Stimulated activated CD4-positive, alpha-beta T cell treated with anti-CD3 and anti-CD28 coated beads, Interleukin-4, amount 100 ng/mL, for 1 hour (primary cell): ENCODE measurements at places on chromosomes 2 and 18.

GRCh38 chr2:73134471-73134870 lies 21.7 kb upstream of the RAB11FIP5 start:
- no peak for DNase-seq

DNA sequence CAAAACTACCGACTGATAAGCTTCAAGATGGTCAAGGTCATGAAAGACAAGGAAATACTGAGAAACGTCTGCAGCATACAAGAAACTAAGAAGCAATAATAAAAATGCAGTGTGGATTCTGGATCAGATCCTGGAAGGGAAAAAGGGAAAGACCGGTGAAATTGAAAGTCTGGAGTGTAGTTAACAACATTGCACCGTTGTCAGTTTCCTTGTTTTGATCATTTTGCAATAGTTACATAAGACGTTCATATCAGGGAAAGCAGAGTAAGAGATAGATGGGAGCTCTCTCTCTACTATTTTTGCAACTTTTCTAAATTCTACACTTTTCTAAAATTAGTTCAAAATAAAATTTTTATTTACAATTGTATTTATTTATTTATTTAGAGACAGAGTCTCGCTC lies 15.0 kb upstream of the ZNF407 start:
- DNase-seq = no peak

DNA sequence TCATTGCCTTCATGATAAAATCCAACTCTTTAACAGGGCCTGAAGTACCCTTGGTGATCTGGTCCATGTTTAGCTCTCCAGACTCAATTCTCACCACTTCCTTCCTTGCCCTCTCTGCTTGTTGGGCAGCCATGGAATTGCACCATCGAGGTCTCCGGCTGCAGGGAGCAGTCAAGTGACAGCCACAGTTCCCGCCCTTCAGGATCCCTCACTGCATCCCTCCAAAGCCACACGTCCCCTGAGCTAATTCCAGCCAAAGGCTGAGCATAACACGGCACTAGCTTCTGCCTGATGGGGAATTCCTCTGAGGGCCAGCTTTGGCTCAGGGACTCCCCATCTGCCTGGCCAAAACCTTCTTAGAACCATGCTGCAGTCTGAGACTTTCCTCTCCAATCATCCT lies 47.4 kb upstream of the SLC1A4 start:
- DNase-seq = no peak

DNA sequence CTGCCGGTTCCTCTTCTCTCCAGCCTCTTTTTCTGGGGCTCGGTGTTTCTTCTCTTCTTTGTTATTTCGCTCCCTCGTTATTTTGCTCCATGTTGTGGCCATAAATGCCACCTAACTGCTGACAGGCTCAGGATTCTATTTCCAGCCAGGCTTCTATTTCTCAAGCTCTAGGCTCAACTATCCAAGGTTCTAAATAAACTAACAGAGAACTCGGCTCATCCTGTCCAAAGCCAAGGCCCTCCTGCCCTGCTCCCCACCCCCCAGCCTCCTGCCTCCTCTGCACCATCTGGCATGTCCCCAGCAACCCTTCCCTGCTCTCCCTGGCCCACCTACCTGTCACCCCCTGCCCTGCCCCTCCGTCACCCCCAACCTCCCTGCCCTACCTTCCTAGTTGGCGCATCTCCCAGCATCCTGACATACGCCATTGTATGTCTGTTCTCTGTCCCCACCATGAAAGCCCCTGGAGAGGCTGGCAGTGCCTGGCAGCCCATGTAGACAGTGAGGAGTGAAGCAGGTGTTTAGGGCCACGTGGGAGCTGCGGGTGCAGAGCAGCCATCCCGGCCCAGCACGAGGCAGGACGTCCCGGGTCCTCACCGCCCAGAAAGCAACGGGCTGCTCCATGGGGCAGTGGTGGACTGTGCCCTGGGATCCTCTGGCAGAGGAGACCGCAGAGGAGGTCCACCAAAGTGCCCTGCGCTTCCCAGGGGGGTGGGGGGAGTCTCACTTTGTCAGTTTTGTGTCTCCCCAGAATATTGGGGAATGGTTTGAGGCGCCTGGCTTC lies 186.9 kb downstream of the TWIST2 start:
- no peak for DNase-seq

- no peak for DNase-seq
These were observed 671.3 kb upstream of the CHAC2 start for GRCh38 chr2:53096351-53096750.

DNA sequence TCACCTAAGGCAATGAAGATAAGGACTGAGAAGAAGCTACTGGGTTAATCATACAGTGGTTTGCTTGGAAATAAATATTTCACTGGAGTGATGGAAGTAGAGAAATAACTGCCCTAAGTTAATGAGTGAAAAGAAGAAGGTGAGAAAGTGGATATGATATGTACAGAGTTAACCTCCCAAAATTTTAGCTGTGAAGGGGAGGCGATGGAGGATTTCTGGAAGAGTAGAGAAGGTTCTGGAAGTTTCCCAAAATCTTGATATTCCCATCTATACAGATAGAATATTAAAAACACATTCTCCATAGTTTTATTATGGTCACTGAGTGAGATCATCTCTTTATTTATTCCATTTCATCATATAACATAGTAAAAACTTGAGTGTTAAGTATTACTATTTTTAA lies 296.6 kb upstream of the RGPD4 start:
- no peak for DNase-seq
